Colonic mucosa (tissue), 4 donors: ENCODE measurements at places on chromosomes 7 and 10. TPM values are rescaled to one million over a fixed set of nuclear protein-coding genes. Genes with fewer than 3 reads are reported as not detected.

GRCh38 chr10:10745291-10745690, 272.4 kb upstream of the CELF2 start:
- DNase-seq, result no peak
- no peaks in the 10 kb centered on the region for H3K27me3 ChIP-seq
- H3K4me1 ChIP-seq, result no peaks in the 10 kb centered on the region

DNA sequence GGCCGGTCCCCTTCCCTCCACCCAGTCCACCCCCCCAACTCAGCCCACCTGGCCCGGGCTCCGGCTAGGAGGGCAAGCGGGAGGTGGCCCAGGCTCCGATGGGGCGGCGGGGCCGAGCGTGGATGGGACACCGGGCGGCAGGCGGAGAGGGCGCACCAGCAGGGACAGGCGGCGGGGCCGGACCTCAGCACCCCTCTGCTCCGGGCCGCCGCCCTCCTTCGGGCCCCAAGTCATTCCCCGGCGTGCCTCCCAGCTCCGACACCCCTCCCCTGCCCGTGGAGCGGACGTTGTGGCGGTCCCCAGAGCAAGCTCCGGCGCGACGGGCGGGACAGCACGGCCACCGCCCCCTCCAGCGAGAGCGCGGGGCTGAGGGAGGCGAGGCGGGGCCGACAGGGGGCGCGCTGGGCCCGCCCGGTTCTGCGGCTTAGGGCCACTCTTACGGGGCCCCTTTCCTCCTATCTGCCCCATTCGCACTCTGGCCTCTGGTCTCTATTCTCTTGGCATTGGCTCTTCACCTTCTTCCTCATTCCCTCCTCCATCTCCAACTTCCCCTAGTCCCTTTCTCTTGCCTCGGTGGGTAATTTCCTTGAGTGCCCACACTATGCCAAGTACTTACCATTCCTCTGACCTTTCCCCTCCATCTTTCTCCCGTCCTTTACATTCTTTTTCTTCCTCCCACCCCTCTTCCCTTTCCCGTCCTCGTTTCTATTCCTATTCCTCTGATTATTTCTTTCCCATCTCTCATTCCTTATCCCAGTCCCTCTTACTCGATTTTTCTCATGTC, 701 bp upstream of the GBX1 start:
- no peak overlapping the region for H3K27ac ChIP-seq
- peak overlapping the region; percentile 40 for H3K4me3 ChIP-seq
- H3K36me3 ChIP-seq, result no peaks in the 10 kb centered on the region
- H3K4me1 ChIP-seq, result peaks cover 6% of the 10 kb centered on the region
- peak; percentile 37 for DNase-seq
- H3K27me3 ChIP-seq, result peaks cover 44% of the 10 kb centered on the region

Gene MOGAT3
- 47.7 TPM for total RNA-seq

Gene GPR141
- 0.40 TPM for total RNA-seq

DNA sequence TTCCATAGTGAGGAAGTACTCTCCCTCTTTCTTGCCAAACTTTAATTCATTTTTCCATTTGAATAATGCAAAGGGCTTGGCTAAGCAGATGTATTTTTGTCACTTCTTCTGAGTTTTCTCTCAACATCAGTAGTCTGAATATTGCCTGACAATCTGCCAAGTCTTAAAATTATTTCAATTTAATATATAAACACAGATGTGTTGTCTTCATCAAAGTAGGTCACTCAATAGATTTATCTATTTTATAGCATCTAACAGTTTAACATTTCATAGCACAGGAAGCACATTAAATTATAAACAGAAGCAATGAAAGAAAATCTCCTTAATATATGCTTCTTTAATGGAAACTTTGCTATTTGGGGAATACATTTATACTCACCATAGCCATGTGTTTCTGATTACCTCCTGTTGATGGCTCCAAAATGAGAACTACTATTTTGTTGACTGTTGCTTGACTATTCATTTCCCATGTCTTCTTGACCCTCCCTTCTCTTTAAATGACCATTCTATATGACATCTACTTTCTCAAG, 4.5 kb downstream of the CPED1 start:
- H3K4me3 ChIP-seq, result no peak overlapping the region
- no peaks in the 10 kb centered on the region for H3K36me3 ChIP-seq
- no peaks in the 10 kb centered on the region for H3K27me3 ChIP-seq
- no peak for DNase-seq

DNA sequence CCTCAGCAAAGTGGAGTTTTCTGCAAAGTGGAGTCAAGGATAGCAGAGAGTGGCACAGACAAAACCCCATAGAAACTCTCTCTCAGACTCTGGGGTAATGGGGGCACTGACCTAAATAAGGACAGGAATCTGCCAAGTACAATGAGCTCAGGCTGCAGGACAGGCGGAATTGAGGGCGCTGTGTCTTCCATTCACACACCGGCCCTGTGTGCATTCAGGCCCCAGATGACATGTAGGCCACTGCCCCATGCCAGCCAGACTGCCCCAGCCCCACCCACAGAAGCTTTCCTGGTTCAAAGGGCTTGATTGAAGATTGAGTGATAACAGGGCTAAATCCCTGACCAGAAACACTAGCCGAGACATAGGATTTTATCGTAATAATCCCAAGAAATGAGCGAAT, 52.7 kb downstream of the EEPD1 start:
- no peak overlapping the region for H3K4me3 ChIP-seq
- peaks cover 11% of the 10 kb centered on the region for H3K4me1 ChIP-seq
- peak; percentile 64 for DNase-seq
- H3K27ac ChIP-seq, result no peak overlapping the region
- no peaks in the 10 kb centered on the region for H3K27me3 ChIP-seq

- H3K36me3 ChIP-seq, result no peaks in the 10 kb centered on the region
- no peaks in the 10 kb centered on the region for H3K27me3 ChIP-seq
- H3K4me1 ChIP-seq, result no peaks in the 10 kb centered on the region
- no peak overlapping the region for H3K27ac ChIP-seq
- H3K4me3 ChIP-seq, result no peak overlapping the region
Measured at GRCh38 chr10:71957546-71958275, 6.5 kb upstream of the CHST3 start.

Gene CALML5
- total RNA-seq, result not detected

- no peak overlapping the region for H3K4me3 ChIP-seq
- no peaks in the 10 kb centered on the region for H3K36me3 ChIP-seq
- H3K4me1 ChIP-seq, result no peaks in the 10 kb centered on the region
- H3K27ac ChIP-seq, result no peak overlapping the region
Measured at GRCh38 chr7:101120315-101120714, 6.6 kb upstream of the SERPINE1 start.

DNA sequence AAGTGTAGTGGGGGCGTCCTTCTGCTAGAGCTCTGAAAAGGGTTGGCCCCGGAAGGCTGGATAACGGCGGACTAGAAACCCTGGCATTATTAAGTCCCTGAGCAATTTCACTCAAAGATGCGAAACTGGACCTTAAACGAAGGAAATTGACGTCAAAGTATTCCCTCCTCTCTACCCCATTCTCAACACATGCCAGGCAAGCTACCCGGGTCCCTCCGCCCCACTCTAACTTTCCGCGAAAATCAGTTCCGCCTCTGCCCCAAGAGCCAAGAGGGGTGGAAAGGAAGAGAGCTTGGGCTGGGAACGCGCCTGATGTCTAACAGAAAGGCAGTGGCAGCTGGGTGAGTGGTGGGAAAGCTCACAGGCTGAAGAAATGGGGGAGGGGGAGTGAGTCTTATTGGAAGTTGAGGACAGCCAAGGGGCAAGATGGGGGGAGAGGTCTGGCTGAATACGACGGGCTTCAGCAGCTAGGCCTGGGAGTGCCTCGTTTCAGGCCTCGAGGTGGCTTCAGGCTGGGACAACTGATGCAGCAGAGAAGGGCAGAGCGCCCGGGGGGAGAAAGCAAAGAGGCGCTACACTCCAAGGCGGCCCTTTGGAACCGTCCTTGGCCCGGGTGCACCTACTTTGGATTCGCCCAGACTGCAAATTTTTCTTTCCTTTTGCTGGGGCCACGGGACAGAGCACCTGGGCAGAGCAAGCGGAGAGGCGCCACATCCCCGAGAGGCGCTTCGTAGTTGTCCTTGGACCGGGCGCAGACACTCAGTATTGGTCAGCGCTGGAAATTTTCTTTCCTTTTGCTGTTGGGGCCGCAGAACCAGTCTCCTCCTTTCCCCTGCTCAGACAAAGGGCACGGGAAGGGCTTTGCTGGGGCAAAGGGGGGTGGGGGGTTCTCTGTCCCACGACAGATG, 2.0 kb upstream of the FEZF1 start:
- DNase-seq, result no peak
- H3K27ac ChIP-seq, result no peak overlapping the region
- H3K4me1 ChIP-seq, result peaks cover 10% of the 10 kb centered on the region
- no peaks in the 10 kb centered on the region for H3K36me3 ChIP-seq
- no peak overlapping the region for H3K4me3 ChIP-seq
- peaks cover 96% of the 10 kb centered on the region for H3K27me3 ChIP-seq

DNA sequence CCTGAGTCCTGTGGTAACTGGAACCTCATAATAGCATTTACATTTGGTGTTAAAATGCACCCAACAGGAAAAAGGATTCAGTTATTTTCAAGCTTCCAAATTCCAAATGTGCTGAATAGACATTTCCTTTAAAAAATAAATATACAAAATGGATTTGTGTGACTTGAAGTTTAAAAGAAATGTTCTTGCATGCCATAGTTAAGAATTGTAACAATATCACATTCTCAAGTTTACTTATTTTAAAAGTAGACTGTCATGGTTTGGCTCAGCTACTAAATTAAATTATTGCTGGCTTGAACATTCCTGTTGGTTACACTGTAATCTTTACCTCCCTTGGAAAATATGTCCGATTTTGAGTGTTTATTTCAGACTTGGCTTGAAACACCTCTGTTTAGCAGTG, 31.5 kb downstream of the BICC1 start:
- H3K4me3 ChIP-seq, result no peak overlapping the region
- H3K27ac ChIP-seq, result no peak overlapping the region
- DNase-seq, result no peak

DNA sequence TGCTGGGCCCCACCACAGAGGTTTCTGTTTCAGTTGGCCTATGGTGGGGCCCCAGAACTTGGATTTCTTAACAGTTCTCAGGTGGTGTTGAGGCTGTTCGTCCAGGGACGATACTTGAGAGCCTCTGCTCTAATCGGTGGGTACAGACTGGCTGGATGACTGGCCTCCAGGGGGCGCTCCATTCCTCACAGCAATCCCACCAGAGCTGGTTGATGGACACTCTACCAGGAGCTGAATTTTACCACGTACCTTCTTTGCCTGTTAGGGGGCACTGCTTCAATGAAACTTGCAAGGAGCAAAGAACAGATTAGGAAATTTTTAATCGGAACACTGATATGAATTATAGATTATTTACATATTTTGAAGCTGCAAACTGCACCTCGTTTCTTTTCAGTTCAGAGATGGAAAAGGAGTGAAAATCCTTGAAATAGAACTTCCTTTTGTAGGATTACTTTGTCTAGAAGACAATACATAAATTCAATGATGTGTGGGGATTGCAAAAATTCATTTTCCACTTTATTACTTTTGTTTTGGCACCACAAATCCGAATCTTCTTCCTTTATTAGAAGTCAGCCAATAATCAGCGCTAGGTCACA, 44.8 kb downstream of the KBTBD2 start:
- peak; percentile 91 for DNase-seq
- H3K4me1 ChIP-seq, result no peaks in the 10 kb centered on the region
- H3K27ac ChIP-seq, result no peak overlapping the region
- H3K36me3 ChIP-seq, result no peaks in the 10 kb centered on the region
- no peaks in the 10 kb centered on the region for H3K27me3 ChIP-seq

Gene FANK1
- 6.9 TPM for total RNA-seq

- H3K4me3 ChIP-seq, result no peak overlapping the region
- no peak for DNase-seq
Measured at GRCh38 chr10:95759233-95759826, 3.4 kb downstream of the ENTPD1 start.

Gene C7orf33
- total RNA-seq, result not detected

Gene RADIL
- 0.54 TPM for total RNA-seq

GRCh38 chr10:97686301-97686961, 610 bp downstream of the AVPI1 start:
- peak; percentile 41 for DNase-seq
- H3K4me3 ChIP-seq, result peak overlapping the region; percentile 51
- peaks cover 21% of the 10 kb centered on the region for H3K4me1 ChIP-seq
- H3K27me3 ChIP-seq, result no peaks in the 10 kb centered on the region
- H3K27ac ChIP-seq, result peak overlapping the region; percentile 86

Gene TASOR2
- 57.2 TPM for total RNA-seq

- no peaks in the 10 kb centered on the region for H3K36me3 ChIP-seq
- DNase-seq, result peak; percentile 14
- no peak overlapping the region for H3K27ac ChIP-seq
- H3K4me3 ChIP-seq, result no peak overlapping the region
- H3K4me1 ChIP-seq, result no peaks in the 10 kb centered on the region
Measured at GRCh38 chr10:78335691-78336401, 302.2 kb downstream of the RPS24 start.

- DNase-seq, result no peak
- H3K27me3 ChIP-seq, result no peaks in the 10 kb centered on the region
- no peak overlapping the region for H3K27ac ChIP-seq
- H3K4me3 ChIP-seq, result no peak overlapping the region
- H3K36me3 ChIP-seq, result no peaks in the 10 kb centered on the region
Measured at GRCh38 chr7:50145226-50145625, 52.2 kb upstream of the ZPBP start.

Gene ANXA8L1
- not detected for total RNA-seq

Gene LIPK
- total RNA-seq, result not detected

Gene ZNF365
- not detected for total RNA-seq

Gene ASIC3
- total RNA-seq, result 2.2 TPM

GRCh38 chr10:71805776-71806703, 32.7 kb upstream of the VSIR start:
- H3K27me3 ChIP-seq, result no peaks in the 10 kb centered on the region
- DNase-seq, result peak; percentile 84
- peaks cover 3% of the 10 kb centered on the region for H3K4me1 ChIP-seq
- H3K36me3 ChIP-seq, result no peaks in the 10 kb centered on the region

Gene ANK3
- 82.8 TPM for total RNA-seq

- no peak for DNase-seq
- no peaks in the 10 kb centered on the region for H3K27me3 ChIP-seq
- no peak overlapping the region for H3K27ac ChIP-seq
Measured at GRCh38 chr7:16261100-16261499, 160.2 kb downstream of the CRPPA start.
